ENCODE measurements at places on chromosomes 13 and 19.
A peak's percentile ranks its signal among the peaks of the same experiment; 100 is the strongest.

DNA sequence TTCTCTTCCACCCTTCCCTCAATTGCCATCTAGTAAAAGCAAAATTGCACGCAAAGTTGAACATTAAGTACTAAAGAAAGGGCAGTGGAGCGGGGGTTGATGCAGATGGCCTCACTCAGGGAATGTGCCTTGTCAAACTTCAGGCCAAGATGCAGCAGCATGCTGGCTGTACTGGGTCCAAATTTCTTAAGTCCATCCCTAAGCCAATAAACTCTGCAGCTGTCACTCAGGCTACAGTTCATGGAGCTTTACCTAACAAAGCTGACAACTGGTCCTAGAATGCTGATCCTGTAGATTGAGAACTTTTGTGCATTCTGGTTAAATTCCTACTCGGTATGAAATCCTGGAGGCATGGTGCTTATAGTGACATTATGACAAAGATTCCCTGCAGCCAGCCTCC lies 88.4 kb downstream of the FOXO1 start:
- DNase-seq = no peak

DNA sequence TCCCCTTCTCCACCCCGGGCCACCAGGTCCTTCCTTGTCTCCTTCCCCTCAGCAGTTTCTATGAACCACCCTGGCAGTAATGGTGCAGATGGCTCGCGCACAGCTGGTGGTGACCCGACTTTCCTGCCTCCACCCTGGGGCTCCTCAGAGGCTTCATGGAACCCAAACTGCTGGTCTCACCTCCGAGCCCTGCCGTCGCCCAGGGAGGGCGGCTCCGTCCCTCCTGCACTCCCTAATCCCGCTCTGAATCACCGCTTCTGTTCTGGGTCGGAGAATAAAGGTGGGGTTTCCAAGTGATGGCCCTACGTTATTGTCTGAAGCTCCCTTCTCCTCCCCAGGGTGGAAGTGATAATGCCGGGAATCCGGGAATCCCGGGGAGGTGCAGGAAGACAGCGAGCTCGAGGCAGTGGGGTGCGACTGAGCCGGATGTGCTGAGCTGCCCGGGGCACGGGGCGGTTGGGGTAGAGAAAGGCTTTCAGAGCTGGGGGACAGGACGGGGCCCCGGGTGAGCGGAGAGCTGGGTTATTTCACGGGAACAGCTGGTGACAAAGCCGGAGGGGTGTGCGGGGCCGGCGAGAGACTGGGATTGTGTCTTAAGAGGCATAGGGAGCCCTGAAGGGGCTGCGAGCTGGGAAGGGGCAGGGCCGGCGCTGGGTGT lies 711 bp downstream of the FUT2 start:
- DNase-seq = no peak

- DNase-seq = peak; percentile 83
Observed at GRCh38 chr19:10961073-10961860, 437 bp downstream of the SMARCA4 start.

- DNase-seq = peak; percentile 72
Observed at GRCh38 chr13:39684531-39685137, 29.2 kb downstream of the COG6 start.

DNA sequence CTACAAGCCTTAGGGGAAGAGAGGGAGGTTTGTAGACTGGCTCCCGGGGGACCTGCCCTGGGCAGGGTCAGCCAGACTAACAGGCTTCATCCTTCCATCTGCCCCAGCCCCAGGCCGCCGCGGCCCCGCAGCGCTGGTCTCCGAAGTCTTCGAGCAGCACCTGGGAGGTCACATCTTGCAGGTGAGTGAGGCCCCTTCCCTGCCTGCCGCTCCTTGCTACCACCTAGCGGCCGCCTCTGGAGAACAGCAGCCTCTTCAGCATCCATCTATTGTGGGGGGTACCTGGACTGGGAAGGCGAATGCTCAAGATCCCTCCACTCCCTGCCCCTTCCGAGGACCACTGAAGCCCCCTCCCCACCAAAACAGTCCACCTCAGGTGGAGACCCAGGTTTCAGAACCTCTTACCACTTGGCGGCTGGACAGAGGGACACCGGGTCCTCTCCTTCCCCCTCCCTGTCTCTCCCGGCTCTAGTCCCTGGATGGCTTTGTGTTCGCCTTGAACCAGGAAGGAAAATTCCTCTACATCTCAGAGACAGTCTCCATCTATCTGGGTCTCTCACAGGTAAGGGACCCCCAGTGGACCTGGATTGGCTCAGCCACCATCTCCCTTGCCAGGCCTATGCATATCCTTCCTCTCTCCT lies 12.7 kb downstream of the NPAS1 start:
- peak; percentile 42 for DNase-seq

GRCh38 chr13:88074794-88075510 lies 403.8 kb downstream of the SLITRK5 start:
- no peak for DNase-seq

- no peak for DNase-seq
Observed at GRCh38 chr19:6613711-6614110, 22.8 kb upstream of the CD70 start.

DNA sequence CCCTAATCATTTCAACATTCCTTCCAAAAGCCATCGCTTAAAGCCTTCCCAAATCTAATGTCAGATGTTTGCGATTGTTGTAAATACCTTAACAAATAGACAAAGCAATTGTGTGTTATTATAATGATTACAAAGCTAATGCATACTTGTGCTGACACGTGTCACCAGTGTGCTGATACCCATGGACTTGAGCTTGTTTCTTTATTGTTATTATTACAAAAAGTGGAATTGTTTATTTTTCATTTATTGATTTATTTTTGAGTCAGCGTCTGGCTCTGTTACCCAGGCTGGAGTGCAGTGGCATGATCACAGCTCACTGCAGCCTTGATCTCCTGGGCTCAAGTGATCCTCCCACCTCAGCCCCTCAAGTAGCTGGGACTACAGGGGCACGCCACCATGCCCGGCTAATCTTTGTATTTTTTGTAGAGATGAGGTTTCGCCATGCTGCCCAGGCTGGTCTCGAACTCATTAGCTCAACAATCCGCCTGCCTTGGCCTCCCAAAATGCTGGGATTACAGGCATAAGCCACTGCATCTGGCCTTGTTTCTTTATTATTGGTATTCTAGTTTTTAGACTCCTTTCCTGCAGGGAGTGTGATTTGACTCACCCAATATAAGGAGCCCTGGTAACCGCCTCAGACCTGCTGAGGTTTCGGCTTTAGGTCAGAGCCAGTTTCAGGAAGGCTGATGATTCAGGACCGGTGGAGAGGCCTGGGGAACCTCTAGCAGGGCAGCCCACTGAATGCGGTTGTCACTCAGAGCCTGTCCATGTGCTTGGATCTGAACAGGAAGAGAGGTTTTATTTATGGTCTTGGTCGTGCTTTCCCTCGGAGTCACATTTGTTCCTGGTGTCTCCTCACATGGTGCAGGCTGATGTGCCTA lies 2.1 kb upstream of the FBXO17 start:
- DNase-seq = no peak

GRCh38 chr19:45508417-45508860 lies 1.2 kb downstream of the VASP start:
- peak; percentile 65 for DNase-seq

GRCh38 chr19:2942928-2943640 lies 1.7 kb downstream of the ZNF77 start:
- no peak for DNase-seq
